Uterus (tissue), 4 donors: ENCODE measurements at places on chromosomes 4 and X. TPM values are rescaled to one million over a fixed set of nuclear protein-coding genes. Genes with fewer than 3 reads are reported as not detected.
A peak's percentile ranks its signal among the peaks of the same experiment; 100 is the strongest.

- no peak overlapping the region for H3K27ac ChIP-seq
- H3K4me1 ChIP-seq: no peaks in the 10 kb centered on the region
- DNase-seq: no peak
- no peaks in the 10 kb centered on the region for H3K27me3 ChIP-seq
- H3K36me3 ChIP-seq: no peaks in the 10 kb centered on the region
- no peak overlapping the region for H3K4me3 ChIP-seq
Observed at GRCh38 chr4:24736066-24736465, 59.3 kb upstream of the SOD3 start.

DNA sequence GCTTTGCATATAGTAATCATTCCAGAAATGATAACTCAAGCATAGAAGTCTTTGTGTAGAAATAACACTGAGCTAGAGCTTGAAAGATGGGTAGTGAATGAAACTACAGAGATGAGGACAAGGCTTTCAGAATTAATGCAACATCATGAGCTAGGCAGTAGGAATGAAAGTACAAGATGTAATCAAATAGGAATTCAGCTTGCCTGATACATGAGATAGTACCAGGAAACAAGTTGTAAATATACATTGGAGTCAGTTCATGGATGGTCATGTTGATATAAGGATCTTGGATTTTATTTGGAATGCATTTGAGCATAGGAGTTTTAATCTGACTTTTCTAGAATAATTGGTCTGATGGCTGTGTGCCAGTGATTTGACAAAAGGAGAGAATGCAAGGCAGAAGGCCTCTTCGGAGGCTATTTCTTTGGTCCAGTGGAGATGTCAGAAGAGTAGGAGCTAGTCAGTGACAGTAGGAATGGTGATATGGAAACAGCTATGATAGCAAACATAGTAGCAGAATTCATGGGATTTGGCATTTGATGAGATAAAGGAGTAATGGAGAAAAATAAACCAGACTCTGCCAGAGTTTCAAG, 206.4 kb upstream of the PACRGL start:
- H3K27ac ChIP-seq: no peak overlapping the region
- H3K4me3 ChIP-seq: no peak overlapping the region
- no peak for DNase-seq
- no peaks in the 10 kb centered on the region for H3K36me3 ChIP-seq
- no peaks in the 10 kb centered on the region for H3K4me1 ChIP-seq
- no peaks in the 10 kb centered on the region for H3K27me3 ChIP-seq

- H3K27me3 ChIP-seq: no peaks in the 10 kb centered on the region
- no peak for DNase-seq
- H3K4me1 ChIP-seq: no peaks in the 10 kb centered on the region
Observed at GRCh38 chr4:120130786-120131185, 64.1 kb upstream of the MAD2L1 start.

GRCh38 chr4:94843216-94843615, 85.5 kb downstream of the BMPR1B start:
- H3K27ac ChIP-seq: no peak overlapping the region
- DNase-seq: no peak
- no peaks in the 10 kb centered on the region for H3K4me1 ChIP-seq

DNA sequence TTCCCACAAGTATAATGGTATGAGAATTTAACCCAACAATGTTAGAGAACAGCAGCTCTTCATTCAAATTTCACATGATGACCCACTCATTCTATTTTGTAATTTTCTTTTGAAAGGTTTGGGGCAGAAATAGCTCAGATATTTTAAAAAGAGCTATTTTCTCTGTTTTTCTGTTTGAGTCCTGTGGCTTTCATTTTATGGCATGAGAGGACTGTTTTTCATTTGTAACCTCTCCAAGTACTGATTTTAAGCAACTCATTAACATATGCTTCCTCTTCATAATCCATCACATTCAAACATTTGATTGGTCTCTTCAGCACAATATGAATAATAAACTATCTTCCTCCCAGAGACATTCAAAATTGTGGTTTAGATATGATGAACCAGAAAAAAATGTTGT, 129.0 kb upstream of the TEX13A start:
- H3K36me3 ChIP-seq: no peaks in the 10 kb centered on the region
- no peaks in the 10 kb centered on the region for H3K27me3 ChIP-seq
- H3K4me1 ChIP-seq: no peaks in the 10 kb centered on the region
- no peak for DNase-seq
- H3K27ac ChIP-seq: no peak overlapping the region
- H3K4me3 ChIP-seq: no peak overlapping the region

DNA sequence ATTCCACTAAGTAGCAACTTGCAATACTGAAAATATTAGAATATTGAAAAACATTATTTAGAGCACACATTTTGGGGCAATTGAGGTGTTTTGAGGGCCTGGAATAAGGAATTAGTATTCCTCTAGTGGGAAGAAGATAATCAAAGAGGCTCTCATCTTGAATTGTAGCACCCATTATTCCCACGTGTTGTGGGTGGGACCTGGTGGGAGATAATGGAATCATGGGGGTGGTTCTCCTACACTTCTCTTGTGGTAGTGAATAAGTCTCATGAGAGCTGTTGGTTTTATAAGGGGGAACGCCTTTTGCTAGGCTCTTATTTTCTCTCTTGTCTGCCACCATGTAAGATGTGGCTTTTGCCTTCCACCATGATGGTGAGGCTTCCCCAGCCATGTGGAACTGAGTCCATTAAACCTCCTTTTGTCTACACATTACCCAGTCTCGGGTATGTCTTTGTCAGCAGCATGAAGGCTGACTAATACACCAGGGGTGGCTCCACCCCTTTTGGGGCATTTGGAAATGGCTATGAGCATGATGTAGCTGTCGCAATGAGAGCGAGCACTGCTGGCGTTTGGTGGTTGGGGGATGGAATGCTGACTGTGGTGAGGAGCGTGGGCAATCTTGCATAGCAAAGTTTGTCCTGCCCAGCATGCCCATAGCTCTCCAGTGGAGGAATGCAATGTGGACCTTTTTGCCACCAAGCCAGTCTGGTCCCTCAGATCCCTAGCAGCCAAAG, 308.2 kb downstream of the FRMPD4 start:
- H3K4me1 ChIP-seq: no peaks in the 10 kb centered on the region
- no peak overlapping the region for H3K4me3 ChIP-seq
- H3K27me3 ChIP-seq: no peaks in the 10 kb centered on the region
- no peak overlapping the region for H3K27ac ChIP-seq
- DNase-seq: no peak

GRCh38 chrX:124223524-124223923, 108.9 kb upstream of the TEX13D start:
- no peak for DNase-seq
- H3K4me3 ChIP-seq: no peak overlapping the region
- H3K27me3 ChIP-seq: no peaks in the 10 kb centered on the region
- H3K36me3 ChIP-seq: no peaks in the 10 kb centered on the region

DNA sequence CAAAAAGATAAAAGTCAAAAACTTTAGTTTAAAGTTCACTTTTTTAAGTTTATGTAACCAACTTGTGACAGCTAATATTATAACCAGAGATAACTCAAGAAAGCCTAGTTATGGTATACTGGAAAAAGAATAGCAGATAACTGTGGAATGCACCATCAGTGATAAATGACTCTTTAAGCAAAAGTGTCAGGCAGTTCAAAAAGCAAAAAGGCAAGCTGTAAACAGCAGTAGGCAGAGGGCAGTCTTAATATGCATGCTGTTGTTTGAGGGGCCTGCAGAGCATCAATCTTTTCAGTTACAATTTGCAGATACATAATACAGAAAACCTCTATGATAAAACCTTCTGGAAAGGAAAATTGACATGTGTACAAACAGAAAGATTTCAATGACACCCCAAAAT, 81.8 kb upstream of the JADE1 start:
- DNase-seq: no peak
- no peak overlapping the region for H3K4me3 ChIP-seq
- H3K4me1 ChIP-seq: no peaks in the 10 kb centered on the region
- no peaks in the 10 kb centered on the region for H3K27me3 ChIP-seq

- no peak overlapping the region for H3K27ac ChIP-seq
Observed at GRCh38 chr4:149999485-150000074, 78.7 kb upstream of the DCLK2 start.

- no peak for DNase-seq
- H3K27ac ChIP-seq: no peak overlapping the region
- H3K4me3 ChIP-seq: no peak overlapping the region
Observed at GRCh38 chrX:27078371-27078770, 384.8 kb downstream of the PPP4R3C start.

DNA sequence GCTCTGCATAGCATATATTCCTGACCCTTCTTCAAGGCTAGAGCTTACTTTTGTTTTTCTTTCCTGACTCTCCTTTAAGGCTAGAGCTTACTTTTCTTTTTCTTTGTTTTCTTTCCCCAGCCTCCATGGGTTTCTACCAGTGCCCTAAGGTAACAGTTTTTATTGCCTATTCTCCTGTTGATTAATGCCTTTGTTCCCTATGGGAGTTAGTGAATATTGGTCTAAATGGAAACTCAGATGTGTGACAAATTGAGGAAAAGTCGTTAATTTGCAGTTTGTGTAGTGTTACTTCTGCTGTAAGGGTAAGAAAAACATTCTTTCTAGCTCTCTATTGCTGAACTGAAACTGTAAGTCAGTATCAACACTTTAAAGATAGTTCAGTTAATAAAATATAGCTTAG, 358.7 kb downstream of the IL15 start:
- H3K27ac ChIP-seq: no peak overlapping the region
- no peak overlapping the region for H3K4me3 ChIP-seq
- no peaks in the 10 kb centered on the region for H3K27me3 ChIP-seq
- no peaks in the 10 kb centered on the region for H3K4me1 ChIP-seq

GRCh38 chr4:40548256-40548655, 81.4 kb downstream of the RBM47 start:
- no peak overlapping the region for H3K27ac ChIP-seq
- H3K4me3 ChIP-seq: no peak overlapping the region
- H3K4me1 ChIP-seq: no peaks in the 10 kb centered on the region
- H3K36me3 ChIP-seq: no peaks in the 10 kb centered on the region

- no peaks in the 10 kb centered on the region for H3K4me1 ChIP-seq
- H3K27ac ChIP-seq: peak overlapping the region; percentile 12
- no peaks in the 10 kb centered on the region for H3K27me3 ChIP-seq
- no peak overlapping the region for H3K4me3 ChIP-seq
Observed at GRCh38 chr4:155964016-155964891, 10.6 kb upstream of the CTSO start.

- peak overlapping the region; percentile 66 for H3K27ac ChIP-seq
- H3K4me3 ChIP-seq: no peak overlapping the region
- H3K4me1 ChIP-seq: no peaks in the 10 kb centered on the region
- no peaks in the 10 kb centered on the region for H3K27me3 ChIP-seq
Observed at GRCh38 chrX:43643201-43643600, 12.9 kb upstream of the MAOA start.

- no peak for DNase-seq
- H3K4me1 ChIP-seq: no peaks in the 10 kb centered on the region
- H3K27me3 ChIP-seq: peaks cover 3% of the 10 kb centered on the region
- no peak overlapping the region for H3K27ac ChIP-seq
- no peaks in the 10 kb centered on the region for H3K36me3 ChIP-seq
- no peak overlapping the region for H3K4me3 ChIP-seq
Observed at GRCh38 chrX:70500826-70501225, 56.2 kb downstream of the DLG3 start.

GRCh38 chrX:41827886-41828285, 95.5 kb downstream of the CASK start:
- no peaks in the 10 kb centered on the region for H3K4me1 ChIP-seq
- no peak overlapping the region for H3K4me3 ChIP-seq
- no peak overlapping the region for H3K27ac ChIP-seq

- H3K27ac ChIP-seq: peak overlapping the region; percentile 21
- no peaks in the 10 kb centered on the region for H3K27me3 ChIP-seq
- H3K4me1 ChIP-seq: no peaks in the 10 kb centered on the region
- DNase-seq: no peak
- H3K36me3 ChIP-seq: no peaks in the 10 kb centered on the region
Observed at GRCh38 chr4:13892739-13893105, 265.2 kb upstream of the BOD1L1 start.

Gene GBA3
- total RNA-seq: not detected

Gene MID2
- total RNA-seq: 53.4 TPM

Gene CT45A10
- not detected for total RNA-seq
